ENCODE measurements at places on chromosomes 4 and X. TPM values are rescaled to one million over a fixed set of nuclear protein-coding genes. Genes with fewer than 3 reads are reported as not detected.

GRCh38 chrX:13090027-13090338 lies 45.6 kb upstream of the FAM9C start:
- DNase-seq = no peak
- H3K27me3 ChIP-seq = no peaks in the 10 kb centered on the region
- H3K36me3 ChIP-seq = no peaks in the 10 kb centered on the region
- no peak overlapping the region for H3K27ac ChIP-seq
- no peak overlapping the region for H3K4me3 ChIP-seq
- H3K4me1 ChIP-seq = no peaks in the 10 kb centered on the region

DNA sequence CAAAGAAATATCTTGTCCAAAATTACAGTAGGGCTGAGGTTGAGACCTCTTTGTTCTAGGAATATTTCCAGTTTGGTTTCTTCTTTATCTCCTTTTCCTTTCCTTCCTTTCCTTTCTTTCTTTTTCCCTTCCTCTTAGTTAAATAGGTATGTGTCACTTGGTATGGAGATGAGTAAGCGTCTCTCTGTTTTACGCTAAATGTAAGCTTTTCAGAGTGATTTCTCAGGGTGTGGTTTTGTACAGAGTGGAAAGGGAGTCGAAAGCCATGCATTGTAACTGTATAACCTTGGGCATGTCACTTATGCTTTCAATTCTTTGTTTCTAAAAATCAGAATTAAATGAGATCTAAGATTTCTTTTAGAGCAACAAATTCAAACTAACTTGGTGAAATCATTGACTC lies 54.8 kb downstream of the TLL1 start:
- H3K27me3 ChIP-seq = no peaks in the 10 kb centered on the region
- no peak overlapping the region for H3K27ac ChIP-seq
- DNase-seq = no peak
- no peaks in the 10 kb centered on the region for H3K36me3 ChIP-seq
- H3K4me3 ChIP-seq = no peak overlapping the region

Gene TMEM35A
- not detected for total RNA-seq

Gene GIMD1
- not detected for total RNA-seq

DNA sequence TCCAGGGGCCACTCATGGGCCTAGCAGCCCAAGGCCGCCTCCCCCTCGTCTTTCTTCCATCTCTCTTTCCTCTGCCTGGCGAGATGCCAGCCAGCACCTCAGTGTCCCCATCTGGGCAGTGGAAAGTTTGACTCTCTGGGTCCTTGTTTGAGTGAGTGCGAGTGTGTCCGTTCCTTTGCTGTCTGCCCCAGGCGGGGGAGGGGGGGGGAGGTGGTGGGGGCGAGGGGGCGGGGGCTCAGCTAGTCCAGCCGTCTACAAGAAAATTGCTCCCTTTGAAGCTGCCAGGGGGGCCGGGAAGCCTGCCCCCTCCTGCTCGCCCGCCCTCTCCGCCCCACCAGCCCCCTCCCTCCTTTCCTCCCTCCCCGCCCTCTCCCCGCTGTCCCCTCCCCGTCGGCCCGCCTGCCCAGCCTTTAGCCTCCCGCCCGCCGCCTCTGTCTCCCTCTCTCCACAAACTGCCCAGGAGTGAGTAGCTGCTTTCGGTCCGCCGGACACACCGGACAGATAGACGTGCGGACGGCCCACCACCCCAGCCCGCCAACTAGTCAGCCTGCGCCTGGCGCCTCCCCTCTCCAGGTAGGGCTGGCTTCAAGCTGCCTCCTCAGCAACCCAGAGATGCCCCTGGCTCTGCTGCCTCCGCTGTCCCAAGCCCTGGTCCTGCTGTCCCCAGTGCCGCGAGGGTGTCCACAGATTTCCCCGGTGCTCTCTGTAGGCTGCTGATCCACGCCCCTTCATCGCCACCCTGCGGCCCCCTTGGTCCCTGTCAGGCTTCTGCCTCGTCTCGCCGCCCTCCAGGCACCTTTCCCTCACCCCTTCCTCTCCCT lies at the start of gene BGN:
Gene BGN, plus strand, starts transcription at position 440 of the 821 bp plus-strand sequence. CDS start 9,652 bp downstream, outside the sequence.
- H3K36me3 ChIP-seq = no peaks in the 10 kb centered on the region
- no peak within 1 kb of the TSS for H3K27ac ChIP-seq
- no peak within 1 kb of the TSS for H3K4me3 ChIP-seq
- H3K4me1 ChIP-seq = no peaks in the 10 kb centered on the region
- no peak for DNase-seq
- H3K27me3 ChIP-seq = no peaks in the 10 kb centered on the region

Gene MBNL3
- total RNA-seq = 4.6 TPM

DNA sequence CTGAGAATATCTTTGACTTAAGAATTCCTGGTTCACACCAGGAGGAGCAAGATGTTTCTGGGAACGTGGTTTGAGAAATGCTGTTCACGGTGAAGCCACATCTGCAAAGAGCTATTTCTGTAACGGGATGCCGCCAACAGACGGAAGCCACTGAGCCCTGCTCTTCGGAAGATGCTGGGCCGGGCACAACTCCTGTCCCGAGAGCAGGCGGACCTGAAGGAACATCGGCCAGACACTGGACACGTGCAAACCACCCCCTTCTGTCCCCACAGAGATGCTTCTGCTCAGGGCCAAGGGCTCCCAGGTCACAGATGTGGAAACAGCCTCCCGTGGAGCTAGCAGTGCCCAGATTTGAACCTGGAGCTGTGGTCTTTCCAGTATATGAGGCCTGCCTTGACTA lies 24.3 kb downstream of the HMX1 start:
- no peak for DNase-seq
- no peak overlapping the region for H3K27ac ChIP-seq
- peaks cover 18% of the 10 kb centered on the region for H3K4me1 ChIP-seq
- H3K4me3 ChIP-seq = no peak overlapping the region

Gene KLKB1
- 0.10 TPM for total RNA-seq

Gene PARM1
- total RNA-seq = 11.7 TPM

Gene FGFR3
- total RNA-seq = 31.7 TPM
